Mammary epithelial cell (primary cell): ENCODE measurements at places on chromosomes 4 and X. TPM values are rescaled to one million over a fixed set of nuclear protein-coding genes. Genes with fewer than 3 reads are reported as not detected.

Gene LGI2
- total RNA-seq: not detected in 2 replicates

Gene DOK7
- 7.8 and 10.6 TPM in 2 replicates for total RNA-seq

Gene SORCS2
- total RNA-seq: 1.2 and 1.6 TPM in 2 replicates

Gene RAB9B
- 0.08 and 0.80 TPM in 2 replicates for total RNA-seq

Gene PAGE5
- total RNA-seq: not detected in 2 replicates

Gene AREG
- total RNA-seq: 540 TPM

Gene NWD2
- not detected for total RNA-seq

Gene DDIT4L
- not detected in 2 replicates for total RNA-seq

Gene FRG2
- not detected for total RNA-seq

Gene RAI2
- total RNA-seq: 0.64 TPM in 1 of 2 replicates, not detected in the other

Gene GUCY1B1
- 4.0 TPM for total RNA-seq

Gene MYOZ2
- not detected in 2 replicates for total RNA-seq

Gene GLA
- total RNA-seq: 13.4 and 28.8 TPM in 2 replicates

Gene ZNF711
- 0.87 and 0.88 TPM in 2 replicates for total RNA-seq

Gene PPP3CA
- 88.4 and 108 TPM in 2 replicates for total RNA-seq

Gene GSPT2
- total RNA-seq: 3.5 TPM

Gene RASGEF1B
- 15.3 TPM for total RNA-seq

Gene ATP8A1
- 0.67 TPM for total RNA-seq

Gene RTL5
- total RNA-seq: 1.0 and 1.9 TPM in 2 replicates

Gene BTC
- total RNA-seq: 2.5 TPM

Gene CLGN
- total RNA-seq: not detected in 2 replicates

Gene SPP1
- 157 TPM for total RNA-seq

Gene SYTL4
- 1.2 and 4.2 TPM in 2 replicates for total RNA-seq

Gene DLG3
- 12.3 TPM for total RNA-seq

Gene HNRNPD
- 189 and 251 TPM in 2 replicates for total RNA-seq

Gene TMEM33
- total RNA-seq: 101 TPM

Gene IL13RA2
- 0.17 TPM for total RNA-seq

Gene BEX5
- not detected for total RNA-seq

Gene SERTM2
- total RNA-seq: not detected

Gene REPS2
- total RNA-seq: 2.6 and 4.8 TPM in 2 replicates

Gene GC
- total RNA-seq: not detected

Gene PARM1
- total RNA-seq: 0.33 TPM

Gene USP27X
- 2.1 and 2.4 TPM in 2 replicates for total RNA-seq

Gene PPM1K
- total RNA-seq: 10.2 TPM

Gene SATL1
- under 0.01 TPM for total RNA-seq

Gene MSANTD1
- 1.0 TPM for total RNA-seq

Gene RAB33A
- not detected in 2 replicates for total RNA-seq

Gene TSPAN7
- 0.59 and 0.61 TPM in 2 replicates for total RNA-seq

Gene SYTL5
- not detected in 2 replicates for total RNA-seq

Gene CRLF2
- total RNA-seq: not detected in 2 replicates
